GM23338 (cell line): ENCODE measurements at places on chromosomes 2 and 18.

DNA sequence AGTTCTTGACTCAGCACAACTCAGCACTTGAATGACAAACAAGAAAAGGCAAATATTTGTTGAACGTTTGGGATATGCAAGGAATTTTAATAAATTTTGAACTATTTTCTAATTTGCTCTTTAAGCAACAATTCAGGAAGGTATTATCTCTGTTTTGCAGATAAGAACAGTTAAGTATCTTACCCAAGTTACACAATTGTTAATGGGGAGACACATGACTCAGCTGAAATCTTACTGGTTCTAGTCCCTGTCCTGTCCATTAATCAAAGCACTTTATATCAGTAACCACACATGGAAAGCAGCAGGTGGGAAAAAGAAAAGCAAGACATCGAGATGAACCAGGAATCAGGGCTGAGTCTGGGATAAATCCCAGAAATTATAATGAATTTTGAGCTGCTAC, 493.9 kb upstream of the PIK3C3 start:
- no peak for DNase-seq

DNA sequence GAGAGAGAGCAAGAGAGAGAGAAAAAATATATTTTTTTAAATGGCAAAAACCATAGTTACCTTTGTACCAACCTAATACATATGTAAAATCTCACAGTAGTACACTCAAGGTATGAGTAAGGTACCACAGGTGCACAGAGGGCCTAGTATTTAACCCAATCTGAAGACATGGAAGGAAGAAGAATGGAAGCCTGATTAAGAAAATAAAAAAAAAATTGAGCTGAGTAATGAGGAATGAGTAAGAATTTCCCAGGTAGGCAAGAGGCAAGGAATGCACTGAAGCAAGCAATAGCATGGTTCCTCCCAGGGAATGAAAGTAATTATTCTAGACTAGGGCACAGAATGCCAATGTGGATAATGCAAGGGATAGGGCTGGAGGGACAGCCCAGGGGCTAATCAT, 294.2 kb downstream of the FIGN start:
- DNase-seq, result no peak

DNA sequence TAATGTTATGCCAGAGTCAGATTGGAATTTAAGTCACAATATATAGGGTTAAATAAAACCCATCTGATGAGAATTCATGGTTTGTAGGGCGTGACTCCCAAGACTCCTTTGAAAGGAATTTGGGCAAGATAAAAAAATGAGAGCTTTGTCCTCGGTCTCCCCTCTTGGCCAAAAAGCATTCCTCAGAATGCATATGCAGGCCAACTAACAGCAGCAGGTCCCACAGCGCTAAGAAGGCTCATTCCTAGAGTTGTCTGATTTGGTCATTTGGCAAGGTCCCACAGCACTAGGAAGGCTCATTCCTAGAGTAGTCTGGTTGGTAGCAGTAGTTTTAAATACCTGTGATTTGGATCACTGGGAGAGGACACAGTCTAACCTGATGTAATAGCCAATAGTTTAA, 106.3 kb upstream of the B3GNT2 start:
- DNase-seq, result no peak

GRCh38 chr2:19611491-19612332, 253.3 kb upstream of the OSR1 start:
- DNase-seq, result no peak

DNA sequence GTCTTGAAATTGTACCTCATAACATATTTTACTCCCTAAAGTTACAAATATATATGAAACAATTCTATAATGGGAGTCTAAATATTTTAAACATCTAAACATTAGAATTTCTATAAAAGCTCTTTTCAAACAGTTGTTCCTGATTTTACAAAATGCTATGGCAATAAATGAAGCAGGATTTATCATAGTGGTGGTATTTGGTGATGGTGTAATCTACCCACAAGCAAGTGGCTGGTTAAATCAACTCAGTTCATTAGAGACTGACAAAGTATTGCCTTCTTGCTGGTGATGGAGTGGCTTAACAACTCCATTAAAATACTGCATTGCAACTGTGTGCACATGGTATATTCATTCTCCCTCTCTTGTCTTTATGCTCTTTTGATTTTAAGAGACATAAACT, 138.9 kb downstream of the PMAIP1 start:
- DNase-seq, result no peak

DNA sequence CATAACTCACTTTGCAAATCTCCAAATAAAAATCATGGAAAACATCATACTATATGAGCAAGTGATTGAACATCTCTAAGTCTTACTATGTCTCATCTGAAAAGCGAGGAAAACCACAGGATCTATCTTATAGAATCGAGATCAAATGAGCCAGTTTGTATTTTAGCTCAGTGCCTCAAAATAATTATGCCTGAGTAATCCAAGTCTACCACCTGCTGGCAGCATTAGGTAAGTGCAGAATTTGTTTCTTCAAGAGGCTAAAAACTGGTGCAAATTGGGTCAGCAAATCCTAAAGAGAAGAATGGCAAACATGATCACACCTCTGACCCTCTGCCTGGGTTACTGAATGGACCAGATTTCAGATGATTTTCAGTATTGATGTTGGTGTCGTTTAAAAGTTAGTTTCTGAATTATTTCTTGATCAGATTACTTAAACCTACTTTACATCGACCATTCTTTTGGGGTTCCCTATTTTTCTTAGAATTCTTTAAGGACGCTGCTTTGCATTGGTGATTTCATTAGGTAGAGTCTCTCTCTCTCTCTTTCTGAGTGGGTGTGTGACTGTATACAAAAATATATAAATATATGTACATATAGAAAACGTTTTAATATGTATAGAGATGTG, 12.7 kb upstream of the FHOD3 start:
- peak; percentile 88 for DNase-seq

DNA sequence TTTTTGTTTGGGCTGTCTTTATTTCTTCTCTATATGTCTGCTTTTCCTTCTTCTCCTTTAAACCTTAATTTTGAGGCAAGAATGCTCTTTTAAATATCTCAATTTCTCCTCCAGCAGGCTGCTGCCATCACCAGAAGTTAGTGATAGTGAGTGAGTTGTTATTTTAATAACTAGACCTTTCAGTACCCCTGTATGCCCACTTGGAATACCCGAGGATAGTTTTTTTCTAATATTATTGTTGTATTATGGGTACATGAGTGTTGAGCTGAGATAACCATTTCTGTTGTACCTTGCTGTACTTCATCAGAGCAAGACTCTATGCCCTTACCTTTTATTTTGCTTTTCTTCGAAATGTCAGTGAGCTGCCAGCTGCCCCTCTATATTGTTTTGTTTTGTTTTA, 50.1 kb downstream of the PPM1B start:
- DNase-seq, result no peak

DNA sequence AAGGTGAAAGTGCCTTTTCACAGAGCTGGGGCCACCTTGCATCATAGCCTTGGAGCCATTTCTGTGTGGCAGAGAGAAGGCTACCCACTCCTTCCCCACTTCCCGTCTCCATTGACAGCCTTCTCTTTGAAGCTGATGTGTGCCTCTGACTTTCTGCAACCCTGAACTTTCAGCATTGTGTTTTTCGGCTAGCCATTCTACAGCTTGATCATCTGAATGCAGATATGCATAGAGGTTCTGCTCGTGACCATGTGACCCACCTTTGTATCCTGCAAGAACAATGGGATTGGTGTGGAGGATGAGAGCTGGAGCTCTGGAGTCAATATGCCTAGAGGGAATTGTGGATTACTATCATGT, 69.1 kb upstream of the KCNE4 start:
- DNase-seq, result no peak
